ENCODE measurements at places on chromosomes 11 and 22.

GRCh38 chr11:121450401-121450800 is 1.7 kb upstream of the SORL1 start:
- DNase-seq = no peak

DNA sequence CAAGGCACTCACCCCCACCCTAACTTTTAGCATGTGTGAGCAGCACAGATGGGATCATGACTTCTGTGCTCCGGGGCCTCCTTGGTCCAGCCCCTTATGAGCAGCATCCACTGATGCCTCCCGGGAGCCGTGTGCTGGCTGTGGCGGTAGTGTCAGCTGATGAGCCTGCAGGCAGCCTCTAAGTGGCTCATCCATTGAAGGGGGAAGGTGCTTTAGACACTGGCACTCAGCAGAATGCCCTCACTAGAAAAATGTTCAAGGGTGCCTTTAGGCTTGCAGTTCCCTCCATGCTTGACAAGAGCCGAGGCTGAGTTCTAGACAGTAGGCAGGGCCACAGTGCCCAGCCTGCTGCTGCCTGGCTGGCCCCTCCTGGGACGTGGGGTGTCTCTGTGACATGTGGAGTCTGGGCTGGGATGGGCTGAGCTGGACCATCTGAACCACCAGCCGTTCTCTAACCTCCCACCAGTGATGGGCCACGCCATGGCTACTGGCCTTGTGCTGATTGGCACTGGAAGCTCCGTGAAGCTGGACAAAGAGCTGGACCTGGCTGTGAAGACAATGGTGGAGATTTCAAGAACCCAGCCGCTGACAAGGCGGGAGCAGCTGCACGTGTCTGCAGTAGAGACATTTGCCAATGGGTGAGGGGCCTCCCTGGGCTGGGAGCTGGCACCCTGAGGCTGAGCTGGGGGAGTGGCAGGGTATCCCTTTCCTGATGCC is 5.8 kb downstream of the TTC38 start:
- no peak for DNase-seq

GRCh38 chr11:67120456-67120855 is 1.4 kb downstream of the KDM2A start:
- DNase-seq = no peak

GRCh38 chr11:67119585-67120391 is 725 bp downstream of the KDM2A start:
- DNase-seq = peak; percentile 68

- peak; percentile 5 for DNase-seq
Observed at GRCh38 chr11:101706541-101706940, 122.7 kb upstream of the TRPC6 start.

DNA sequence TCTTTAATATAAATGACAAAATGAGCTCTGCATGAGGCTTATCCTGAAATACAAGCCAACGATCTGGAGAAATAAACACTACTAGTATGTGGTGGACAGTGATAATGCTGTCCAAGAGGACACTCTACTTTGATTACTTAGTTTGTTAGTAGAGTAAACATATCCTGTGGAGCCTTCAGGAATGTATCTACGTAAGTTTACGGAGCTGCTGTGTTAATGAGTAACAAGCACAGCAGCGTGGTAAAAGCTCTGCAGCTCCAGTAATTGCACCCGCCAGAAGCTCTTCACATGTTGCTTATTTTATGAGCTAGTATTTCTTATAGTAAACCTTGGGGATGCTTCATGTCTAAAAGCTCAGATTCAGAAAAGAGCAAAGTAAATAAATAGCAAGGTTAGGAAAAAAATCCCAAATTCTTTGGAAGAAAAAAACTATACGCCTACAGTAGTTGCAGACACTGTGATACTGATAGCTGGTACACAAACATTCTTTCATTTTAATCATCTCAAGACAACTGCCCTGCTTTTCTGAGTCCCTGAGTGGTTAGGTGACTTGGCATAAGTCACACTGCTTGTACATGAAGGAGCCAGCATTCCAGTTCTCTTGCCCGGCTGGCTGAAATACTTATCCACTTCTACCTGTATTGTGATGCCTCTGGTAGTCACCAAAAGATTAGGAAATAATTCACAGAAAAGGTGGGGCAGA is 32.7 kb upstream of the CCDC34 start:
- DNase-seq = no peak

GRCh38 chr22:39194098-39194497 is 41.6 kb upstream of the CBX7 start:
- no peak for DNase-seq

- DNase-seq = peak; percentile 70
Observed at GRCh38 chr22:24510637-24511625, 15.8 kb downstream of the UPB1 start.

DNA sequence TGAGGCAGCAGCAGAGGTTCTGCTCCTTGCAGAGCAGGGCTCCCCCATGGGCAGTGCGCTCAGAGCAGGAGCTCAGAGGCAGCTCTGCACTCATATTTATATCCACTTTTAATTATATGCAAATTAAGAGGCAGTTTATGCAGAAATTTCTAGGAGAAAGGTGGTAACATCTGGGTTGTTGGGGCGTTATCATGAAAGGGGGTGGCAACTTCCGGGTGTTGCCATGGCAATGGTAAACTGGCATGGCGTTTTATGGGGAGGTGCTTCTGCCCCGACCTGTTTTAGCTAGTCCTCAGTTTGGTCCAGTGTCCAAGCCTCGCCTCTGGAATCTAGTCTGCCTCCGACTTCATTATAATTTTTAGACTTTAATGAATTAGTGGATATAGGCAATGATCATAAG is 1191.7 kb downstream of the TBC1D22A start:
- no peak for DNase-seq

- DNase-seq = no peak
Observed at GRCh38 chr11:74543991-74544390, 48.4 kb upstream of the POLD3 start.

DNA sequence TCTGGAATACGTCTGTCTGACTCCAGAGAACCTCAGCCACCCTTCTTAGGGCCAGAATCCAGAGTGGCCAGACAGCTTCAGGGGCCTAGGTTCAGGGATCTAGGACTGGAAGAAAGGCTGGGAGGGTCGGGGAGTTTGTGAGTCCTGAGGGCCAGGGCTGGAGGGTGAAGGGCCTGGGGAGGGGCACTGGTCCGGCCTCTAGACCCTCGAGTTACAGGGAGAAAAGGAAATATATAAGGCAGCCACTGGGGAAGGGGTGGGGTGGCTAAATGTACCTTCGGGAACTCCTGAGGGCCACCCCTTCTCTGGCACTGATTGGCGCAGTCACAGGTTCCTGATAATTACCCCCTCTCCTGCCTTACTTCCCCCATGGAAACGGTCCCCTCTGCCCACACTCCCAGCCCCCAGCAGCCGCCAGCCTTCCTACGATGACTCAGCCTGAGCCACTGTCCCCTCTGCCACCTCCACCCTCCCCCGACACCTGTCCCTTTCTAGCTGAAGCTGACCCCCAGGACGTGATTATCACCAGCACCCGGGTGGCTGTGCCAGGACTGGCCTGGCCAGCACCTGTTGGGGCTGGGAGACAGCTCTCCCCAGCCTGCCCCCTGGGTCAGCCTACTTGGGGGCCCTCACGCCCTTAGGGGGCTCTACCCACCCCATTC is 26.4 kb downstream of the MB start:
- no peak for DNase-seq

GRCh38 chr11:92180664-92181251 is 43.9 kb upstream of the FAT3 start:
- DNase-seq = peak; percentile 79

GRCh38 chr11:86692317-86692716 is 19.9 kb upstream of the ME3 start:
- peak; percentile 35 for DNase-seq

GRCh38 chr11:61507962-61508861 is at the start of gene LRRC10B:
TSS of gene LRRC10B (plus strand) at chr11:61508749. CDS start at chr11:61508999, 250 bp downstream.
- DNase-seq = no peak

- DNase-seq = no peak
Observed at GRCh38 chr11:4543561-4543960, 1.4 kb upstream of the OR52M1 start.

GRCh38 chr22:30263883-30264282 is 2.8 kb downstream of the OSM start:
- no peak for DNase-seq

- DNase-seq = no peak
Observed at GRCh38 chr11:44564166-44564565, 1.3 kb upstream of the CD82 start.

- no peak for DNase-seq
Observed at GRCh38 chr11:6530848-6531247, 33.8 kb downstream of the DNHD1 start.

DNA sequence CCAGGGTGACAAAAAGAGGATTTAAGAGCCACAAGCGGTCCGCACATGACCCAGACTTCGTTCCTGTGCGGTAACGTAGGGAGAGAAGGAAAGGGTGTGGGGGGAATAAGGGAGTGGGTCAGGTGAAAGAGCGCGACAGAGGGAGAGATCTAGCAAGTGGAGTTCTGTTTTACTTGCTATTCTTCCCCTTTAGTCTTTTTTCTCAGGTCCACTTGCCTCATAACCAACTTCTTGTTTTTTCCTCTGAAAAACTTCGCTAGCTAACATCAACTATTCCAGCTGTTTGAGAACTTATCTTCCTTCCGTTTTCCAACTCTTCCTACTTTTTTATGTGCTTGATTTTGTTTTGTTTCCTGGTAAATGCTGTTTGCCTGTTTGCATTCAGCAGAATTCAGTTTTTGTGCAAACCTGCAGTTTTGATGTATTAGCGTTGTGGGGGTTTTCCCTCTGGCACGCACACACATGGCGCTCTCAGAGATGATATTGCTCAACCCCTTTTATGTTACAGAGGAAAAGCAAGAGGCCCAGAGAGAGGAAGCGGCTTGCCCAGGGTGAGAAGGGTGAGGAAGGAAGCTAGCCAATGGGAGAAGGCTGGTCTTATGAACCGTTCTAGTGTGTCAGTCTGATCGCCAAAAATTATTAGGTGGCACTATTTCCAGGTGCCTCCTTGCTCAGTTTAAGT is 592 bp upstream of the CTSC start:
- peak; percentile 64 for DNase-seq

DNA sequence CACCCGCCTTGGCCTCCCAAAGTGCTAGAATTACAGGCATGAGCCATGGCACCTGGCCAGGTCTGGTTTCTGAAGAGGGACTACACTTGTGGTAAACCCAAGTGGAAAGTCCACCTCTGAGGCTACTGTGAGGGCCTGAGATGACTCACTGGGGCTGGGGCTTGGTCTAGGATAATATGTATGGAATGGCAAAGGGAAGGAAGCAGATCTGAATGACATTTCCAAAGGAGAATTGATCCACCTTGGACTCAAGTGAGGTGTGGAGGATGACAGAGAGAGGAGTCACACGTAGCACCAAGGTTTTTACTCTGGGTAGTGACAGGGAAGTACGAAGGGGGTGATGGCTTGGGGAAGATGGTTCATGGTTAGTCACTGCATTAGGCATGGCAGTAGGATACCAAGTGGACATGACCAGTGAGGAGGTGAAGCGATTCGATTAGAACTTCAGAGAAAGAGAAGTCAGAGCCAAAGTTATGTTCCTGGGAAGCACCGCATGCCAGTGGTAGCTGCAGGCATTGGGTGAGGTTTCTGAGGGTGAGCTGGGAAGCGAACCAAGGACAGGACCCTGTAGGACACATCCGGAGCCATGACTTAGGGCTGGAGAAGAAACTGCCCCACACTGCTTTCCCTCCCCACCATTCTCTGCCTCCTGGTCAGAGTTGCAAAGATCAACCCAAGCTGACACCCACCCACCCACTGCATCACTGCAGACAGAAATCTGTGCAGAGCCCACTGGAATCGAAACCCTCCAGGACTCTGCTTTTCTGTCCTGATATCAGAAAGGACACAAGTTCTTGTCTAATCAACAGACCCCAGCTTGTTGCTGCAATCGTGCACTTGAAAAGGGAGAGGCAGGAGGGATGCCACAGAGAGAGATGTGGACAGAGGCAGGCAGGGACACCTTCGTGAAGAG is 13.0 kb upstream of the BCL9L start:
- peak; percentile 51 for DNase-seq

- DNase-seq = no peak
Observed at GRCh38 chr11:108239076-108239475, 16.2 kb downstream of the ATM start.

GRCh38 chr11:119701591-119702549 is 27.1 kb downstream of the NECTIN1 start:
- no peak for DNase-seq

GRCh38 chr11:72607496-72607895 is 66.7 kb downstream of the PDE2A start:
- no peak for DNase-seq

- no peak for DNase-seq
Observed at GRCh38 chr11:73401924-73402833, 26.0 kb downstream of the RELT start.

DNA sequence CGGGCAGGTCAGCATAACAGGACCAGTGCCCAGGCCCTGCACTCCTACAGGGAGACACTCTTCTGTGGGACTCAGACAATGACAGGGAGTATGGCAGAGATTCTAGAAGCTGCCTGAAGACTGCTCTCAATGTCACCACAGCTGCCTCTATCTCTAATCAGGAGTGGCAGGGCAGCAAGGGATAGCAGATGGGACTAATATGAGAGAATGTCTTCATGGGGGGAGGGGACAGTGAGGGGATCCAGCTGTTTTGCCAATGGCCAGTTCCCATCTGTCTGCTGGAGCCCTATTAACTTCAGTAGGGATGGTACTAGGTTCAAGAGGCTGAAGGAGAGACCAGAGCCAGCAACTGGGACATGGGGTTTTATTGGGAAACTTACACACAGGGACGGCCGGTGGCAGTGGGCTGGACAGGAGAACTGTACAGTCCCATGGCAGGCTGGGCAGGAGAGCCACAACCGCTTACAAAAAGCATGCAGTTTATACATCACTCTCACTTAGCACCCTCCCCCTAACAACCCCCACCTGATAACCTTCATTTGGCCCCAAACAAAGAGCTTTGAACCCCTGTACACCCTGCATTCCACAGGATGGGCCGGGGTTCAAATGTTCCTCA is 2.5 kb upstream of the CD82 start:
- no peak for DNase-seq

DNA sequence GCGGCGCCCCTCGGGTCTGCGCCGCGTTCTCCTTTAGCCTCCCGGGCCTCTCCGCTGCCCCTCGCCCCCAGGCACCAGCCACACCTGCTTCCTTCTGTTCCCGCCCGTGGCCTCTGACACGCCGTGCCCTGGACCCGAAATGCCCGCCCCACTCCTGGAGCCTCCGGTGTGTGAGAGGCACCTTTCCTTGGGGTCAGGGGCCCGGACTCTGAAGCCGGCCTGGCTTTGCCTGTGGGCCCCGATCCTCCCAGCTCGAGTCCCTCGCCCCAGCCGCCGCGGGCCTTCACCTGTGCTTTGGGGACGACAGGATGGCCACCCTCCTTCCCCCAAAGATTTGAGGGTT is 661 bp upstream of the CDPF1 start:
- DNase-seq = no peak

- peak; percentile 91 for DNase-seq
Observed at GRCh38 chr11:69918938-69919650, 99.9 kb upstream of the FGF3 start.

GRCh38 chr11:112255067-112255720 is 5.5 kb downstream of the PLET1 start:
- DNase-seq = peak; percentile 49

All from GM03348 (cell line).